ENCODE measurements at places on chromosomes 2 and 18.

- no peak for DNase-seq
Measured at GRCh38 chr2:233444501-233444900, 90.2 kb downstream of the DGKD start.

GRCh38 chr2:9095226-9095625 is 91.7 kb upstream of the MBOAT2 start:
- no peak for DNase-seq

DNA sequence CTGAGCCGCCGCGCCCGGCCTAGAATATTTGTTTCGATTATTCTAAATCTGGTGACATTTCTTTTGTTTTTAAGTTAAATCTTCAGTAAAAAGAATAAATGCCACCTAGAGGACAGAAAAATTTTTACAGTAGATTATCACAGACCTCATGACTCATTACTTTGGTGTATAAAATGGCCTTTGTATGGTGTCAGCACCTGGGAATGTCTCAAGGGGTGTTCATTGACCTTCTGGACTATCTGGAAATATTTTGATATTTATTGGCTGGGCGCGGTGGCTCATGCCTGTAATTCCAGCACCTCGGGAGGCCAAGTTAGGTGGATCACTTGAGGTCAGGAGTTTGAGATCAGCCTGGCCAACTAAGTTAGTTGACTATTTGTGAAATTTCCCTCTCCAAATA is 30.3 kb upstream of the SLC30A6 start:
- peak; percentile 23 for DNase-seq

DNA sequence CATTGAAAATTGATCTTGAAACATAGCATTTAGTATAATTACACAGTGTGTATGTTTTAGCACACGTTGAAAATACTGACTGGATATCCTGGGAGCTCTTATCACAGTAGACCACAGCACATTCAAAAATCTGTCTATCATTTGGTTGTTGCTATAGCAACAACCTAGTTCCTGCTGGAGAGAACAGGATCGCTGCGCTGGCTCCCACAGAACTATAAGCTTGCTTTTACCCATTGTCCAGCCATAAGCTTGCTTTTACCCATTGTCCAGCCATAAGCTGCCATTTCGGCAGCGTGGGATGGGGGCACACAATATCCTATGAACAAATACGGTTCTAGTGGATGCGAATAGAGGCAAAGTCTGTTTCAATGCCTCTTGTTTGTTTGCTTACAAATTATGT is 70.4 kb upstream of the ST6GAL2 start:
- no peak for DNase-seq

- no peak for DNase-seq
Measured at GRCh38 chr18:44143072-44143471, 537.6 kb upstream of the SETBP1 start.

- DNase-seq, result no peak
Measured at GRCh38 chr2:60520151-60520876, 33.1 kb downstream of the BCL11A start.

GRCh38 chr2:20961858-20962257 is 82.0 kb downstream of the APOB start:
- no peak for DNase-seq

GRCh38 chr2:42008241-42008921 is 39.4 kb upstream of the PKDCC start:
- no peak for DNase-seq

DNA sequence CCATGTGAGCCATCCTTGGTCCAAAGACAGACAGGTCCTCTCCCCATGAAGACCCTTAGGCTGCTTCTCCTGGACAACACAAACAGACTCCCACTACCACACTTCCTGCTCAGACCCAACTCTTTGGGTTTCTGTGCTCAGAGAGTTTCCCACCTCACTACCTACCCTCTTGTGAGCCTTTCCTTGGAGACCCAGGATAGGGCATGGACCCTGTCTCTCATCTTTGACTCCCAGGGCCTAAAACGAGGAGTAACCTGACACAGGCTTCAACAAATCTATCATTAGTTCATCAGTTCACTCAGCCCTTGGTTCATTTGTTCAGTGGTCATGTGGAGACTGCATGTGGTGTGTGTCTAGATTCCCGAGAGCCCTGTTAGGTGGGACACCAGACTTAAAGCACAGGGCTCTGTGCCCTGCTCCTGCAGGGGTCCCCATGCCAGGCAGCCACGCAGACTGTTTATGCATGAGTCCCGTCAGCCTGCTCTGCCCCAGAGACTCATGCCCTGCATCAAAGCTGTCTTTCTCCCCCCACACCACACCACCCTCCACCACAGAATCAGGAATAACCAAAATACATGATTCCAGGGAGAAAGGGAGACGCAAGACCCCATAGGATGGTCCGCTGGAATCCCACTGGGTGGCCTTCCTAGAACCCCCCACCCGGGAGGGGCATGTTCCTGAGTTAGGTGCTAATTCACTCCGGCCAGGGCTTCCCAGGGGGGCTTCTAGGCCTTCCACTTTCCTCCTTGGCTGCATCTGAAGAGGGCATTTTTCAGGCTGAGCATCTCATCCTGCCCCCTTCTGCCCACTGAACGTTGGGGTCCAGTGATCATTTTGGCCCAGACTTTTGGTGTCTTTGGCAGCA is 100.2 kb upstream of the TEX51 start:
- no peak for DNase-seq

DNA sequence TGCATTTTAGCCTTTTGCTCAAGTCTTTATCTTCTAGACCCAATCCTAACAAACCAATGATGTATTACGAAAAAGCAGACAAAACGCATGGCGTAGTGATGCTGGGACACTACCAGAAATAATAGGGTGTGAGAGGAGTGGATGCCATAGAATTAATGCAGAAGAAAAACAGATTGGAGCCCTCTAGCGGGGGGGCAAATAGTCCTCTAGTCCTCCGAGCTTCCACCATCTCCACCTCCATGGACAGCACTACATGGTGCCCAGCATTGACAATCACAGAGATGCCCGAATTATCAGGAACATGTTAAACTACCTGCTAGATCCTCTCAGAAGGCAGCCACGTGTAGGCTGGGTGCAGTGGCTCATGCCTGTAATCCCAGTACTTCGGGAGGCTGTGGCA is 15.4 kb upstream of the ROCK2 start:
- no peak for DNase-seq

- no peak for DNase-seq
Measured at GRCh38 chr18:45103319-45104048, 422.8 kb downstream of the SETBP1 start.

DNA sequence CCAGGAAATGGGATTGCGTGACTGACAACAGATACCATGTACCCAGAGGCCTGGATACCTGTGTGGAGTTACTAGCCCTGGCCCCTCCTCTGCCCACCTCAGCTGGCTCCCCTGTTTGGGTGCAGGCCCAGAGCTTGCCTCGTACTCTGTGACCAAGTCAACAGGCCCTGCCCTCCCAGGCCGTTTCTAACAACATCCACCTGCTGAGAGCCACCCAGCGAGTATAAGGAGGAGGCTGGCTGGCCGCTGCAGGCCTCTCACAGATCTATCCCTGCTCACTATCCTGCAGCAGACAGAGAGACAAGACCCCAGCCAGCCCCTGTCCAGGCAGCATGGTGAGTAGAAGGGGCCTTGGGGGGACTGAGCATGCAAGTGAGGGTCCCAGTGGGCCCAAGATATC is 12.5 kb upstream of the TUBA4A start:
- no peak for DNase-seq

- no peak for DNase-seq
Measured at GRCh38 chr2:171595896-171596295, 73.6 kb downstream of the CYBRD1 start.

DNA sequence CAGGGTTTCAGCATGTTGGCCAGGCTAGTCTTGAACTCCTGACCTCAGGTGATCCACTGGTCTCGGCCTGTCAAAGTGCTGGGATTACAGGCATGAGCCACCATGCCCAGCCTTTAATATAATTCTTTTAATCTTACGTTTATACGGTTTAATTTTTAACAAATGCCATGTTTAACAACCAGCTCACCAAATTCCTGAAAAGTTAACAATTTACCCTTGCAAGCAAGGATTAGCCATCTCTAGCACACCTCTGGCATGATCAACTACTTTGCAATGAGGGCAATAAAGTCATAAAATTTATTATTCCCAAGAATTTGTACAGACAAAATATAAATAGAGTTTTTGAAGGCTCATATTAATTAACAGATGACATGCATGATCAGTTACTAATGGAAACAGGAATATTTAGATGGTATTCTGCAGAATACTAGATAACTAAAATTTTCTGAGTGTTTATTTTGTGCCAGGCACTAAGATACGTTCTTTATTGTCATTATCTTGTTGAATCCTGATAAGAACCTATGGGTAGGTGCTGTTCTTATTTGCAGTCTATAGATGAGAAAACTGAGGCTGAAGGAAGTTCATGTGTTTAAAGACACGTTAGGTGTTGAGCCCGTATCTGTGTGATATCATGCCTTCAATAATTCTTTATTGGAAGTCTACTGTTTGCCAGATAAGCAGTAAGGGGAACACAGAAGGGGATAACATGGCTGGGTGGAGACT is 190.1 kb downstream of the CDCA7 start:
- no peak for DNase-seq

GRCh38 chr18:38330573-38330972 is 765.0 kb upstream of the CELF4 start:
- DNase-seq, result peak; percentile 12

- no peak for DNase-seq
Measured at GRCh38 chr2:234935311-234935710, 16.5 kb upstream of the SH3BP4 start.

GRCh38 chr2:65351234-65351947 is 81.0 kb downstream of the SPRED2 start:
- no peak for DNase-seq

GRCh38 chr2:134287323-134287722 is 33.5 kb downstream of the MGAT5 start:
- peak; percentile 67 for DNase-seq

DNA sequence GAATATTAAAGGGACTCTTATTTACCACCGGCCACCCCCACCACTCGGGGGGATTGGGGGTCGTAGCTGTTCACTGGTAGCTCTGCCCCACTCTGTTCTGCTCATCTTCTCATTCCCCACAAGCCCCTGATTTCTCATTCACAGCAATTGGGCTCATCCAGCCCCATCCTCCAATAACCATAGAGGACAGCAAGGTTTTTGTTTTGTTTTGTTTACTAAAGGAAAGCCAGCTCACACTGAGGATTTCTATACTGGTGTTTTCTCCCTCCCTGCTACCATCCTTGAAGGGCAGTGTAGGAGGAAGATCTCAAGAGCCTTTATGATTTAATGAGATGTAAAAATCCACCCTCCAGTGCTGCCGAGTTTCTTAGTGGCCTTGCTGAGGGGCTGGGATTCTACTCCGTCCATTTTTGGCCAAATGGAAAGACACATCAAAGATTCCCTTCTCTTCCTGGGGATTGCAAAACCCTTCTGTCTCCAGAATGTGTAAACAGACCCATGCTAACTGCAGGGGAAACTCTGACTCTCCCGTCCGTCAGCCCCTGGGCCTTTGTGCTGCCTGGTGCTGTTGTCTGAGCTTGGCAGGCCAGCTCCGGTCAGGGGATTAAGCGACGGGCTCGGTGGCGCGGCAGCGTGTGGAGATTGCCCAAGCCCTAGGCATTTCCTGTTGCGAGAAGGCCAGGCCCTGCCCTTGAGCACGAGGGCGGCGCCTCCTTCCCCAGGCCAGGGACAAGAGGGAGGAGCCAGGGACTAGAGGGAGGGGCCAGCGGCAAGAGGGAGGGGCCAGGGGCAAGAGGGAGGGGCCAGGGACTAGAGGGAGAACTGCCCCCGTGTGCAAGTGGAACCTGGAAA is 165.0 kb downstream of the ANTXR1 start:
- DNase-seq, result peak; percentile 6

DNA sequence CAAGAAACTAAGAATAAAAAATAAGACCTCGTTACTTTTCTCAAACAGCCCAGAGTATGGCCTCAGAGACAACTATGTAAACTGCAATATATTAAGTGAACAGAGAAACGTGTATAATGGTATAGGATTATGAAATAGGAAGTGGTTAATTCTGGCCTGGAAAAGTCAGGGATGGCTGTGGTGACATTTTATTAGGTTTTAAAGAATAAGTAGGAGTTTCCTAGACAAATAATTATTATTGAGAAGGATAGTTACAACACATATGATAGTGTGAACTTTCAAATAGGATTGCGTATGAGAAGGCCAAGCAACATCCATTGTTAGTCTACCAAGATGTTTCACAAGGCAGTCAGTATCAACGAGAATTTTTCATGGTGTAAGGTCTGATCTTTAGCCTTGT is 244.1 kb downstream of the LPIN1 start:
- no peak for DNase-seq

DNA sequence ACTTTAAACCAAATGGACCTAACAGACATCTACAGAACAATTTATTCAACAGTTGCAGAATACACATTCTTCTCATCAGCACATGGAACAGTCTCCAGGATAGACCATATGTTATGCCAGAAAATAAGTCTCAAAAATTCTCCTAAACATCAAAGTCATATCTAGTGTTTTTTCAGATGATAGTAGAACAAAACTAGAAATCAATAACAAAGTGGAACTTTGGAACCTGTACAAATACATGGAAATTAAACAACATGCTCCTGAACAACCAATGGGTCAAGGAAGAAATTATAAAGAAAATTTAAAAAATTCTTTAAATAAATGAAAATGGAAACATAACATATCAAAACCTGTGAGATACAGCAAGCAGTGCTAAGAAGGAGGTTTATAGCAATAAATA is 194.1 kb upstream of the SIX2 start:
- no peak for DNase-seq

- DNase-seq, result no peak
Measured at GRCh38 chr18:524466-524865, 24.0 kb upstream of the COLEC12 start.

- DNase-seq, result no peak
Measured at GRCh38 chr2:224595518-224595917, 10.4 kb upstream of the CUL3 start.

DNA sequence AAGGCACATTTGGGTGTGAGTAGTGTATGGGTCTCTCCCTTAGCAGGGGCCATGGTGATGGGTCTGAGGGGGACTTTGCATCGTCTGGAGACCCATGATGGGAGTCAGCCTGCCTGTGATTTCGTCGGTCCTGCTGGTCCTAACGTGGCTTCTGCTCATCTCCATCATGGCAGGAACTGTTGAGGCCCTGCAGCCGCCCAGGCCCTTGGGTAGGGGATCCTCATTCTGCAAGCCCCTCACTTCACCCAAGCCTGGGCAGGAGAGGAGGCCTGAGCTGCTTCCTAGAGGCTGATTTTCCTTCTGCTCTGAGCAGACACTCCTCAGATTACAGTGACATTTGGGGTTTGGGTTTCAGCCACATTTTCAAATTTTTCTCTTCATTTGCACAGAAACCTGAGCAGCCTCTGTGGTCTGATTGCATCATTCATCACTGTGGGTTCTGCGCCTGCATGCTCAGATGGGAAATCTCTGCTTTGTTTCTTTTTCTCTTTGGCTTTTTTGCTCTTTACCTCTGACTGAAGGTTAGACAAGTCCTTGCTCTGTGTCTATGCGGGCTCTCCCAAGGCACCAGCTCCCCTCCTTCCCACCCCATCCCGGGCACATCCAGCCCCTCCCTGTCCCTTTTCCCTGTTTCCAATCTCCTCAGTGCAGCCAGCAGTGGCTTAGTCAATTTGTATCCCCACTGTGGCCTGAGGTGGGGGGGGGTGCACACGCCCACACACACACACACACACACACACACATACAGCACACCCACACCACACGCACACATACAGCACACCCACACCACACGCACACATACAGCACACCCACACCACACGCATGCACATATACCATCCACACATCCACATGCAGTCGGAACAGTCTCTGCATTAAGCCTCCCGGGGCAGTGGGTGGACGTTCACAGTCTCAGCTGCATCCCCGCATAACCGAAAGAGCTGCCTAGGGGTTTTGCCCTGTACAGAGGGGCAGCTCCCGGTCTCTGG is 305.4 kb upstream of the HS6ST1 start:
- DNase-seq, result peak; percentile 75
